ENCODE measurements at places on chromosomes 1 and 21.

DNA sequence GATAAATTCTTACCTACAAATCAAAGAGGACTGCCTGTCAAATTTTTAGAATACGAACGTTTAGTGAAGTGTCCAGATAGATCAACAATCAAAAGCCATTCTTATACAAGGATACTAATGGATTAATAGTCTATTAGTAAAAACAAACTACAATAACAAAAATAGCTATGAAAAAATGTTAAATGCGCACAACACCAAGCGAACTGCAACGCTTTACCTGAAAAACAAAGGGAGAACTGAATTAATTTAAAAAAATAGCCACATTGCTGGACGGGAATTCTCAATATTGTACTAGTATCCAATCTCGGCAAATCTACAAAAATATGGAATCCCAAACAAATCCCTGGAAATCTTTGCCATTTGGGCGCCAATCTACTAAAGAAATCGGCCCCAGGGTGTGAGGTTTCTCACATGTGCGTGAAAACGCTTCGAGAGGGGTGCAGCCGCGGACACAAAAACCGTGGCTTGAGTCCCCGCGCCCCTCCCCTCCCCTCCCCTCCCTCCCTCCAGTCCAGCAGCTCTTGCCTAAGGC, 55.6 kb downstream of the TRAF5 start:
- peaks cover 4% of the 10 kb centered on the region for H3K4me1 ChIP-seq
- H3K27ac ChIP-seq, result peak overlapping the region; percentile 75
- no peaks in the 10 kb centered on the region for H3K27me3 ChIP-seq
- peak overlapping the region; percentile 30 for H3K4me3 ChIP-seq
- DNase-seq, result peak; percentile 34
- no peaks in the 10 kb centered on the region for H3K36me3 ChIP-seq

DNA sequence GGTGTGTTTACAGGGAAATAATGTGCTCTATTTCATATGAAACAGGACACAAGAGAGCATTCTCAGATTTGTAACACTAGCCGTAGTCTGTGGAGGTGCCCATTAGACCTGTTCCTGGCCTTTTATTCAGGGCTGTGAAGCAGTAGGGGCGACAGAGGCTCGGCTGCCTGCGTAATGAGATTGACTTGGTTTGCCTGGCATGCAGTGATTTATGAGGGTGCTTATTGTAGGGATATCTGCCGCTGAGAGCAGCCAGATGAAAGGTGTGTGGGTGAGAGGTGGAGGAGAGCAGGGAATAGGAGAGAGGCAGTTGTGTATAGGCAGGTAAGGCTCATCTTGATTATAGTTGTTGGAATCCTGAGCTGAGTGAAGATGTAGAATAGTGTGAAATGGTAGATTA, 51.3 kb downstream of the DNAJC6 start:
- H3K4me1 ChIP-seq, result no peaks in the 10 kb centered on the region
- H3K36me3 ChIP-seq, result no peaks in the 10 kb centered on the region
- no peak overlapping the region for H3K4me3 ChIP-seq

- no peak overlapping the region for H3K4me3 ChIP-seq
- H3K27me3 ChIP-seq, result no peaks in the 10 kb centered on the region
- H3K4me1 ChIP-seq, result no peaks in the 10 kb centered on the region
These were observed 35.8 kb downstream of the OLFML3 start for GRCh38 chr1:114015075-114015474.

GRCh38 chr1:228004856-228005462, 1.8 kb upstream of the WNT3A start:
- peaks cover 51% of the 10 kb centered on the region for H3K27me3 ChIP-seq
- no peak for DNase-seq
- H3K4me3 ChIP-seq, result no peak overlapping the region
- no peaks in the 10 kb centered on the region for H3K4me1 ChIP-seq

Data from lung (tissue), 17 donors.